Activated B cell treated with CpG ODN at 0.5 μM for 24 hours (primary cell): ENCODE measurements at places on chromosomes 3 and 15.

DNA sequence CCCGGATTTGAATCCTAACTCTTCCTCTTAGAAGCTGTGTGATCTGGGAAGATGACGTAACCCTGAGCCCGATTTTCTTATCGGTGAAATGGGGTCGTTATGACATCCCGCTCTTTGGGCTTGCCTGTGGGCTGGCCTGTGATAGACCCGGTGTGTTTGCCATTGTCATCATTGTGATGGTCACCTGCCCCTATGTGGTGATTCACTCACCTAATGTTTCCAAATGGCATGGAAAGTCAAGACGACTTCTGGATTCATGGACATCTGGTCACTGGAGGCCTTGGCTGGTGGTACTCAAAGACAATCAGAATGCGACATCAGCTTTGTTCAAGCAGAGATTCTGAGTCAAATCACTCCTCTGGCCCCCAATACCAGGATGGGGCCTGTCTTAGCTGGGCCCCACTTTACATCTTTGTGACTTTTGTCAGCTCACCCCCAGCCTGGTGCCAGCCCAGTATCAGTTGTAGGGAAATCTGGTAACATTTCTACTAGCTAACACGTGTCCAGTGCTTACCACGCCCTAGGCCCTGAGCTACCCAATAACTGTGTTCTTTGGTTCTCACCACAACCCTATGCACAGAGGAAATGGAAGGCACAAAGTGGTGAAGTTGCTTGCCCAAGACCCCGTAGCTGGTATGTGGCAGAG lies 2.8 kb downstream of the TMEM43 start:
- peaks cover 49% of the 10 kb centered on the region for H3K36me3 ChIP-seq
- H3K4me3 ChIP-seq: no peak overlapping the region
- DNase-seq: no peak
- H3K4me1 ChIP-seq: peaks cover 35% of the 10 kb centered on the region
- H3K27me3 ChIP-seq: no peaks in the 10 kb centered on the region

- no peaks in the 10 kb centered on the region for H3K4me1 ChIP-seq
- no peak overlapping the region for H3K27ac ChIP-seq
- H3K4me3 ChIP-seq: no peak overlapping the region
Measured at GRCh38 chr3:26840272-26840870, 217.8 kb downstream of the LRRC3B start.

GRCh38 chr15:69575387-69575786 lies 122.8 kb downstream of the RPLP1 start:
- peaks cover 14% of the 10 kb centered on the region for H3K4me1 ChIP-seq
- no peak for DNase-seq
- H3K27me3 ChIP-seq: peaks cover 14% of the 10 kb centered on the region
- H3K4me3 ChIP-seq: no peak overlapping the region
- no peaks in the 10 kb centered on the region for H3K36me3 ChIP-seq
- no peak overlapping the region for H3K27ac ChIP-seq

DNA sequence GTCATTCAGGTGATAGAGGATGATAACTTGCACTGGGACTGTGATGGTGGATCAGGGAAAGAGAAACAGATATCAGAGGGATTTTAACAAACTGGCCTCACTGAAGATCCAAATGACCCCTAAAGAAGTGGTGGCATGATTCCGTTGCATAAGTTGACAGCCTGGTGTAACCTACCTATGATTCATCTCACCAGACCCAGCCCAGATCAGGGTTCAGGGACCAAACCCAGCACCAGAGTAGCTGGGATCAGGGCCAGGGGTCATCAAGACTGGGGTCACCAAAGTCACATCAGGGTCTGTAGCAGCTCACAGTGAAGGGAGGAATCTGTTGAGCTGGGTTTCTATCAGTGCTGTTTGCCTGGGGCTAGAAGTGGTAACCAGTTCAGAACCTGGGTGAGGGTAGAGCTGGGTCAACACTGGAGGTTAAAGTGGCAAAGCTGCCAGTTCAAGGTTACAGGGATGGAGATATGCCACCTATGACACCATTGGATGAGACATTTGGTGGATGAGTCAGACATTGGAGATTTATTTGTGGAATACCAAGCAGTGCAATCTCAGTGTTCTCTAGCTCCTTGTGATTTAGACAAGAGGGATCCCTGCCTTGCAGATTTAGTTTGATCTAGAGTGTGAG lies 35.9 kb downstream of the CASR start:
- DNase-seq: no peak
- peaks cover 20% of the 10 kb centered on the region for H3K27me3 ChIP-seq
- H3K27ac ChIP-seq: no peak overlapping the region
- H3K36me3 ChIP-seq: no peaks in the 10 kb centered on the region
- H3K4me3 ChIP-seq: no peak overlapping the region
- no peaks in the 10 kb centered on the region for H3K4me1 ChIP-seq

DNA sequence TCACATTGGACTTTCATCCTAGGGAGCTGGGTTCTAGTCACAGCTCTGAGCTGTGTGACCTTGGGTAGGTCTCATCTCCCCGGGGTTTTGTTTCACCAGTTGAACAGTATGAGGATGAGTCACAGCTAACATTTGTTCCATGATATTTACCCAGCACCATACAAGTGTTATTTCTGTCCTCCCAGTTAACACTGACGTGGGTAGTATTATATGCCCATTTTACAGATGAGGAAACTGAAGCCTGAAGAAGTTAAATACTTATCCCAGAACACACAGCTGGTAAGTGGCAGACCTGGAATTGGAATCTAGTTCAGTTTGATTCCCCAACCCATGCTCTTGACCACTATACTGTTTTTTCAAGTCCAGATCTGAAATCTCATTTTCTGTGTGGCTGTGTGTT lies 908 bp upstream of the RARB start:
- H3K27ac ChIP-seq: no peak overlapping the region
- H3K4me1 ChIP-seq: no peaks in the 10 kb centered on the region
- no peak for DNase-seq
- no peaks in the 10 kb centered on the region for H3K36me3 ChIP-seq
- H3K27me3 ChIP-seq: peaks cover 47% of the 10 kb centered on the region

DNA sequence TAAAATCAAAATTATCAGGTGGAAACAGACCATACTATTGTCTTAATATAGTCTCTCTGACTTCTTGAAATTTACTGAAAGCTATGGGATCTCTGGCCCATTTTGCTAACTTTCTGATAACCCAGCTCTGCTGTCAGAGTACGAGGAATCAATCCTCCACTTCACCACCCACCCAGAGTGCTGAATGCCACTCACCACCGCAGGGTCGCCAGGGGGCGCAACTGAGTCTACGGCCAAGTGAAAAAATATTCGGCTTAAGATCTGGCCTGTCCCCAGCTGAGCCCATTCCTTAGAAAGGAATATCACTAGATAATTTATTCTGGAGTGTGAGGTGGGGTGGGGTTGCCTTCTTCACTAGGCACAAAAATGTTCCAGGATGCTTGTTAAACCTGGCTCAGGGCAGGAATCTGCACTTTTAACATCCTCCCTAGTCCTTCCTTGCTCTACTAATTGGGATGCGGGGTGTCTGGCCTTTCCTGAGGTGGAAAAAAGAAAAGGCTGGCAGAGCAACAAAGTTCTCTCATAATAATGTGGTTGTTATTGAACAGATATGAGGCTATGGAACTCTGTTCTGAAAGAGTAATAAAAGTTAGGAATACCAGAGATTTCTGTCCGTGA lies 520.6 kb downstream of the MFSD1 start:
- no peaks in the 10 kb centered on the region for H3K4me1 ChIP-seq
- no peak overlapping the region for H3K4me3 ChIP-seq
- no peak overlapping the region for H3K27ac ChIP-seq
- no peak for DNase-seq

GRCh38 chr3:178969004-178969700 lies 102.5 kb downstream of the ZMAT3 start:
- peaks cover 46% of the 10 kb centered on the region for H3K4me1 ChIP-seq
- H3K4me3 ChIP-seq: peak overlapping the region; percentile 21
- H3K36me3 ChIP-seq: peaks cover 6% of the 10 kb centered on the region
- no peaks in the 10 kb centered on the region for H3K27me3 ChIP-seq

- peak overlapping the region; percentile 95 for H3K4me3 ChIP-seq
- H3K4me1 ChIP-seq: peaks cover 44% of the 10 kb centered on the region
- no peaks in the 10 kb centered on the region for H3K27me3 ChIP-seq
- no peak for DNase-seq
- peaks cover 10% of the 10 kb centered on the region for H3K36me3 ChIP-seq
Measured at GRCh38 chr15:49154799-49155109, 645 bp downstream of the COPS2 start.

DNA sequence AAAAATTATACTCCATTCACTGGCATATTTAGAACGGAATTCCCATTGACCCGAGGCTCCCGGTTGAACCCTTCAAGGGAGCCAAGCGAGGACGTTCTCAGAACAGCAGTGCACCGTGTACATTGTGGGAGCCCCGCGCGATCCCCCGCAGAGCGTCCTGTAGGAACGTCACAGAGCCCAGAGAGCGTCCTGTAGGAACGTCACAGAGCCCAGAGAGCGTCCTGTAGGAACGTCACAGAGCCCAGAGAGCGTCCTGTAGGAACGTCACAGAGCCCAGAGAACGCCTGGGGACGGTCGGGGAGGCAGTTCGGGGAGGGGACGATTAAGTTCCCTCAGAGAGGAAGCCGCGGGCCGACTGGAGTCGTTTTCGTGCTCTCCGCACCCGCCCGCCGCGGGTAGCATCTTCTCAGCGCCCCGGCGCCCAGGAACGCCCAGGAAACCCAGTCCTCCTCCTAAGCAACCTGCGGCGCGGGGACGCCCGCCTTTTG lies 506 bp upstream of the ATP1B3 start:
- H3K27ac ChIP-seq: peak overlapping the region; percentile 93
- no peak for DNase-seq
- H3K4me1 ChIP-seq: peaks cover 28% of the 10 kb centered on the region
- peaks cover 9% of the 10 kb centered on the region for H3K36me3 ChIP-seq
- H3K27me3 ChIP-seq: no peaks in the 10 kb centered on the region
- peak overlapping the region; percentile 93 for H3K4me3 ChIP-seq

DNA sequence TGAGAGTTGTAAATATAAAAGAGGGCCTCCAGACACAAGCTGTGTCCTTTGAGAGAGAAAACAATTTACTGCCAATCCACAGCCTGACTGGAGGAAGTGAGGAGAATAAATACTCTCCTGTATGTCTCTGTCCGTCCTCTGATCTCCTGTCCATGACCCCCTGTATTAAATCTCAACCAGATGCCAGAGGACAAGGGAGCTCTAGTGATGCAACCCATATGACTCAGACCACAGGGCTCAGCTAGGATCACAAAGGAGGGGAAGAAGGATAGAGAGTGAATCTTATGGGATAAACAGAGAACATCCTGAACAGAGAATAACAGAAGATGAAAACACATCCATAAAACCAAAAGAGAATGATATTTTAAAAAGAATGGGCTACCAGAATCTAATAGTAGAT lies 482.6 kb downstream of the PLOD2 start:
- H3K36me3 ChIP-seq: no peaks in the 10 kb centered on the region
- no peak overlapping the region for H3K27ac ChIP-seq
- no peaks in the 10 kb centered on the region for H3K27me3 ChIP-seq
- no peak overlapping the region for H3K4me3 ChIP-seq
- no peaks in the 10 kb centered on the region for H3K4me1 ChIP-seq
- no peak for DNase-seq

- DNase-seq: no peak
- no peak overlapping the region for H3K27ac ChIP-seq
- no peak overlapping the region for H3K4me3 ChIP-seq
- no peaks in the 10 kb centered on the region for H3K36me3 ChIP-seq
Measured at GRCh38 chr3:175469124-175469523, 610.0 kb downstream of the NAALADL2 start.

DNA sequence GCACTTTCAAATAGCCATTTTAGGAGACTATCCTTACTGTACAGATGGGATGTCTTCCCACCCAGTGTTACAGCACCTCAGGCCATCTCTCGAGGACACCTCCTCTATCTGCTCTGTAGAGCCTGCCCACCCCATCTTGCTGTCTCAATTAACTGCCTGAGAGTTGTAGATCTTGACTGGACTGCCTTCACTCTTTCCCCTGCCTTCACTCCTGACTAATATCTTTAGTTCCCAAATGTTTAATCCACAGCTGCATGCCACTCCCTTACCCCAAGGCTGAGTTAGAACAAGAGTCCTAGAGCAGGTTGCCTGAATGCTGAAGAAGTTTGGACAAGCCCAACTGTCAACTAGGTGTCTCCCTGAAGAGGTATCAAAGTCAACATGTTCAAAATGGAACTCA lies 1.3 kb upstream of the PP2D1 start:
- H3K27ac ChIP-seq: no peak overlapping the region
- no peak overlapping the region for H3K4me3 ChIP-seq
- no peaks in the 10 kb centered on the region for H3K36me3 ChIP-seq

DNA sequence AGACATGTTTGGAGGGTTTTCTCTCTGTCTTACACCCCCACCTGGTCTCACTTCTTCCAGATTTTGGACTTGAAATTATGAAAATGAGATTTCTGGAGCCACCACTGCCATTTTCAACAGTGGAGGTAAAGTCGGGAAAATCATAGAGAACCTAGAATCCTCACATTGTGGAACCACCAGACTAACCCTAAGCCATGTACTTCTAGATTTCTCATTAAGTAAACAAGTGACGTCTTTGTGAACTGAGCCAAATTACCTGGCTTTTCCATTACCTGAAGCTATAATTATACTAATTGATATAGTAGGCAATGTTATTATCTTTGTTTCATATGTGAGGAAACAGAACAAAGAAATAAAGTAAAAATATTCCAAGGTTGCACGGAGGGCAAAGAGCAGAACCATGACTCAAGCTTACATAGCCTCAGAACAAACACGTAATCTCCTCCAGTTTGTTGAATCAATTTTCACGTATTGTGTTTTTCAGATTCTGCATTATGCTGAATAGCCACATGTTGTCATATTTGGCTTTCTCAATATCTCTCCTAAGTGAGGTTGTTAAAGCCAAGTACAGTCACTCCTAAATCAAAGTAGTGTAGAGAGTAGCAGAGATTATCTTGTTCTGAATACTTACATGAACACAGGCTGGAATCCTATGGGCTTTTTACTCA lies 101.3 kb upstream of the CMC1 start:
- DNase-seq: no peak
- no peaks in the 10 kb centered on the region for H3K4me1 ChIP-seq
- H3K4me3 ChIP-seq: no peak overlapping the region
- no peaks in the 10 kb centered on the region for H3K36me3 ChIP-seq
- no peaks in the 10 kb centered on the region for H3K27me3 ChIP-seq

GRCh38 chr3:18363338-18363737 lies 61.8 kb downstream of the SATB1 start:
- H3K27ac ChIP-seq: no peak overlapping the region
- no peaks in the 10 kb centered on the region for H3K27me3 ChIP-seq
- no peak overlapping the region for H3K4me3 ChIP-seq
- DNase-seq: no peak
- H3K36me3 ChIP-seq: peaks cover 41% of the 10 kb centered on the region
